ENCODE measurements at places on chromosomes 16 and 17. TPM values are rescaled to one million over a fixed set of nuclear protein-coding genes. Genes with fewer than 3 reads are reported as not detected.

DNA sequence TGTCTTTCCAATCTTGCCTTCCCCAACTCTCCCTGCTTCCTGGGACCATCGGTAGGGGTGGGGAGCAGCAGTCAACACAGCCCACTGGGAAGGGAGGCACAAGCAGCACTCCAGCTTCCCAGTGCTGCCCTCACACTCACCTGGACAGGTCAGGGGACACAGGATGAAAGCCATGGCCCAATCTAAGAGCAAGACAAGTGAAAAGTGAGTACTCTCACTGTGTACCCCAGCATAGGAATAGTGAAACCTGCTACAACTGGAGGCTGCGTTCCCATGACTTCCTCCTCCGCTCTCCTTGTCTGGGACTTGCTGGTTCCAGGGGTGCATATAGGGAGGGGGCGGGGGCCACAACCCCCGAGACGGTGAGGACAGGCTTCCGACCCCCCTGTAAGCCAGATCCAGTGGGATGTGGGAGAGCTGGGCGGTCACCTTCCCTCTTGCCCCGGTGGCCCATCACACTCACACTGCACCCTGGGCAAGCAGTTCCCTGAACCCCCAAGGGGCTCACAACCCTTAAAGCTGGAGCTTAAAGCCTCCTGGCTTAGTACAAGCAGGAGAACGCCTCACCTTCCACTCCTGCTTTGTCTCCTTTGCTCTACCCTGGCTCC, 29.5 kb upstream of the SLC25A19 start:
- H3K4me1 ChIP-seq, result peaks cover 10% of the 10 kb centered on the region
- no peak for DNase-seq
- H3K27me3 ChIP-seq, result no peaks in the 10 kb centered on the region
- peaks cover 41% of the 10 kb centered on the region for H3K36me3 ChIP-seq
- no peak overlapping the region for H3K4me3 ChIP-seq
- no peak overlapping the region for H3K27ac ChIP-seq

GRCh38 chr16:11034481-11034931, 90.1 kb downstream of the CLEC16A start:
- H3K27ac ChIP-seq, result peak overlapping the region; percentile 66
- DNase-seq, result no peak
- H3K36me3 ChIP-seq, result peaks cover 22% of the 10 kb centered on the region
- H3K4me1 ChIP-seq, result peaks cover 53% of the 10 kb centered on the region
- no peak overlapping the region for H3K4me3 ChIP-seq

DNA sequence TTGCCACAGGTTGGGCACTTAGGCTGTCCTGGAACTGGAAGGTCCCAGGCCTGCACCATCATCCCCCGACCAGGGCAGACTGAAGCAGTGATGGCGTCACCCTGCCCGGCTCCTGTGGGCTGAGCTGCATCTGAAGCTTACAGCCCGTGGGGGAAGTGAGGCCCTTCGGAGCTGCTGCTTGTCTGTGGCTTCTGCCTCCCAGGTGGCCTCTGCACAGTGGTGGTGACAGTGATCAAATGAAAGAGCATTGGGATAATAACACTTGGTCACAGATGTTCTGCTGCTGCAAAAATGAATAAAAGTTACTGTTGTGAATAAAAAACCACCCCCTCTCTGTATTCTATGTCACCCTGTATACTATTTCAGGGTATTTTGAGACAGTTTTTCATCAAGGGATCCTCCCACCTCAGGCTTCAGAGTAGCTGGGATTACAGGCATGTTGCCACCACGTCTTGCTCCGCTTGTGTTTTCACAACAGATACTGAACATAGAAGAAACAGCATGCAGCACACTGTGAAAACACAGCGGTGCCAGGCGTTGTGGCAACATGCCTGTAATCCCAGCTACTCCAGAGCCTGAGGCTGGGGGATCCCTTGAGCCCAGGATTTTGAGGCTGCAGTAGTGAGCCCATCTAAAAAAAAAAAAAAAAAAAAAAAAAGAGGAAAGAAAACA, 165.0 kb downstream of the LGALS9B start:
- no peak overlapping the region for H3K4me3 ChIP-seq
- no peak for DNase-seq
- H3K27ac ChIP-seq, result no peak overlapping the region
- no peaks in the 10 kb centered on the region for H3K4me1 ChIP-seq
- peaks cover 11% of the 10 kb centered on the region for H3K36me3 ChIP-seq

GRCh38 chr16:69607674-69608073, 41.9 kb downstream of the NFAT5 start:
- no peak overlapping the region for H3K27ac ChIP-seq
- H3K36me3 ChIP-seq, result no peaks in the 10 kb centered on the region
- no peaks in the 10 kb centered on the region for H3K27me3 ChIP-seq
- H3K4me1 ChIP-seq, result peaks cover 20% of the 10 kb centered on the region

FNDC8 gene
- not detected for total RNA-seq

PDP2 gene
- total RNA-seq, result 5.4 TPM

IL34 gene
- 88.5 TPM for total RNA-seq

Measured in suprapubic skin (tissue), 4 donors.